SIG-M5 (cell line): ENCODE measurements at places on chromosomes 7 and 10.

GRCh38 chr10:4074545-4075407 is 289.8 kb upstream of the KLF6 start:
- DNase-seq: no peak

DNA sequence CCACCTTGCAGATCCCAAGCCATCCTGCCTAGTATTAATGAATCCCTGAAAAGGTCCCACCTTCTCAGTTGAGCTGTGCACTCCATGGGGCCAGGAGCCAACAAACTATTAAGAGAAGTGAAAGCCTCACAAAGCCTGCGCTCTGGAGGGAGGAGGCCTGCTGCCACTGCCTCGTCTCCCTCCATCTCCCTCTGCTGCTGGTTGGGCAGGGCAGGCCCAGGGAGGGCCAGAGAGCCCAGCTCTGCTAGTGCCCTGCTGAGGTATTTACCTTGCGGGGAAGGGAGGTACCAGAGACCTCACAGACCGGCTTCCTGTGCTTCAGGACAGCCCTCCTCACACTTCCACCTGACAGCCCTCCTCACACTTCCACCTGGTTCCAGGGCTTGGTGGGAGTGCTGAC is 171.5 kb downstream of the SH3PXD2A start:
- no peak for DNase-seq

GRCh38 chr10:104413528-104413927 is 59.9 kb downstream of the CFAP58 start:
- no peak for DNase-seq

DNA sequence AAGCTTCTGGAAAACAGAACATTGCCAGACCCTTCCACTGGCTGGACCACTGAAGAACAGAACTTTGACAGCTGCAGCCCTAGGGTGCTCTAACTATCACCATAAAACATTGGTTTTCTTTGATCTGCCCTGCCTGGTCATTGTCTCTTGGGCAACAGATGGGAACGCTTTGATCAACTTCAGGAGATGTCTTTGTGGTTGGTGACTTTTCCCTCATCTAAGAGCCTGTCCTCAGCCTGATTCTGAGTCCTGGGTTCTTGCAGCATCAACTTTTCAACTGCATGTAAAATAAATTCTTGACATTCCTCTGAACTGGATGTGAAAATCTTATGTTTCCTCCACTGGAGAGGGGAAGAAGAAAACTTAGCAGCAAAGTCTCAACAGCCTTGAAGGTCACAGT is 53.1 kb upstream of the ZNRF2 start:
- no peak for DNase-seq
